ENCODE measurements at places on chromosomes 12 and 14.

- no peak for DNase-seq
Measured at GRCh38 chr14:90645842-90646443, 170.3 kb downstream of the TTC7B start.

GRCh38 chr12:55847603-55848291 lies 5.0 kb upstream of the MMP19 start:
- DNase-seq, result no peak

DNA sequence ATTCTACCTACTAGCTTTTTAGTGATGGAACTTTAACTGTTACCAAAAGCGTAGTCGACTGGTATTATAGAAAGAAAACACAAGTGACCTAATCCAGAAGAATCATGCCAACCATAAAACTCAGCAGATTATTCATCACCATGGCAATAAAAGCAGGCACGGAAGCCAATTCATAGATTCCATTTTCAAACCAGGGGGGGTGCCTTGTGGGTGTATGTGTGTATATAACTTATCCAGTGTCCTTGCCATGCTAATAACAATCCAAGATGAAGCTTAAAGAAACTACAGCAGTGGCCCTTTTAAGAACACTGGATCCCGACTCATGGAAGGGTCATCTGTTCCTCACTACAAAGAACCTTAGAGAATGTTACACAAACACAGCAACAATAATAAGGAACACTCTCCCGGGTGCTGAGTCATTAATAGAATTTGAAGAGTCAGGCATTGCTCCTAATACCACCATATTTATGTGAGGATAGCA lies 61.0 kb downstream of the EPS8 start:
- no peak for DNase-seq

DNA sequence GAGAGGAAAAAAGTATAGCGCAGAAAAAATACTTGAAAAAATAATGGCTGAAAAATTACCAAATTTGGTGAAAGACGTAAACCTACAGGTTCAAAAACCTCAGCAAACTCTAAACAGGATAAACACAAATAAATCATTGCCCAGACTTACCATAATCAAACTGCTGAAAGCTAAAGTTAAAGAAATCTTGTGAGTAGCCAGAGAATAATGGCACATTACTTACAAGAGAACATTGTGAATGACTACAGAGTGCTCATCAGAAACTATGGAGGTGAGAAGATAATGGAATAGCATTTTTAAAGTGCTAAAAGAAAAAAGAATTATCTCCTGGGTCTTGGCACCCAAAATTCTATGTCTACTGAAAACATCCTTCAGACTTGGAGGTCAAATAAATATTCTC lies 36.0 kb downstream of the ATF1 start:
- DNase-seq, result no peak

- DNase-seq, result no peak
Measured at GRCh38 chr14:22456998-22457594, 131.9 kb downstream of the DAD1 start.

DNA sequence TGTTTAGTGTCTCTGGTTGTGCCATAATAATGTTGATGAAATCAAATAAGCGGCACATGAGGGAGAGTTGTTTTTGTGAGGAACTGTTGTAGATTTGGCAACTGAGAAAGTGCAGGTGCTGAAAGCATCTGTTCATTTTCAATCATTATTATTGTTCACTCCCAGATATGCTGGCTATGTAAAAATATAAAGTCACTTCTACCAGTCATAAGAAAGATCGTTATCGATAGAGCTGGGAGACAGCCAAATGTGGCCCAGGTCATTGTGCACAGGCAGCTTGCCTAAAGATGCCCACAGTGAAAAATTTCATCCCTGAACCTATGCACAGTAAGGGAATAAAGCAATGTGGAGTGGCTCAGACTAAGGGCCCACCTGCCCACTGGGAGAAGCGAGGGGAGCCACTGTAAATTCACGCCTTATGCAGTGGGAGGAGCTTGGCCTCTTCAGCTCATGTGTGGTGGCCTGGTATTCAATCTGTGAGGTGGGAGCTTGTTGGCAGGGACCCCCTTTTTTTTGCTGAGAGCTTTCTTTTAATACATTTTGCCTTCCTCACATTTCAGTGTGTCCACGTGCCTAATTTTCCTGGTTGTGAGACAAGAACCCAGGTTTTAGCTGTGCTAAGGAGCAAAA lies 1490.8 kb upstream of the TMEM132C start:
- no peak for DNase-seq

DNA sequence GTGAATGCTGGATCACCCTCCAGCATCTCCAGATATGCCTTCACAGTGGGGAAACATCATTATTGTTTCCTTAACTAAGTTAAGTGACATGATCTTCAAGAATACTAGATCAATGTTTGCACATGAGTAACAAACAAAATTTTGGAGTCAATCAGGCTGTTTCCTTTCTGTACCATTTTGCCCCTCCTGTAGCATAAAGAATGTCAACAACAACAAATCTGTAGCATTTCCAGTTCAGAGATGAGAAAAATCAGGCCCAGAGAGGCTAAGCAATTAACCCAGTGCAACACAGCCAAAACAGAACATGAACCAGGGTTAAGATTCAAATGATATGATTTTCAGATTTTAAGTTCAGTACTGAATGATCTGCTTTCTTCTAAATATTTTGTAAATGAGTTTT lies 31.7 kb downstream of the SRRM4 start:
- DNase-seq, result no peak

DNA sequence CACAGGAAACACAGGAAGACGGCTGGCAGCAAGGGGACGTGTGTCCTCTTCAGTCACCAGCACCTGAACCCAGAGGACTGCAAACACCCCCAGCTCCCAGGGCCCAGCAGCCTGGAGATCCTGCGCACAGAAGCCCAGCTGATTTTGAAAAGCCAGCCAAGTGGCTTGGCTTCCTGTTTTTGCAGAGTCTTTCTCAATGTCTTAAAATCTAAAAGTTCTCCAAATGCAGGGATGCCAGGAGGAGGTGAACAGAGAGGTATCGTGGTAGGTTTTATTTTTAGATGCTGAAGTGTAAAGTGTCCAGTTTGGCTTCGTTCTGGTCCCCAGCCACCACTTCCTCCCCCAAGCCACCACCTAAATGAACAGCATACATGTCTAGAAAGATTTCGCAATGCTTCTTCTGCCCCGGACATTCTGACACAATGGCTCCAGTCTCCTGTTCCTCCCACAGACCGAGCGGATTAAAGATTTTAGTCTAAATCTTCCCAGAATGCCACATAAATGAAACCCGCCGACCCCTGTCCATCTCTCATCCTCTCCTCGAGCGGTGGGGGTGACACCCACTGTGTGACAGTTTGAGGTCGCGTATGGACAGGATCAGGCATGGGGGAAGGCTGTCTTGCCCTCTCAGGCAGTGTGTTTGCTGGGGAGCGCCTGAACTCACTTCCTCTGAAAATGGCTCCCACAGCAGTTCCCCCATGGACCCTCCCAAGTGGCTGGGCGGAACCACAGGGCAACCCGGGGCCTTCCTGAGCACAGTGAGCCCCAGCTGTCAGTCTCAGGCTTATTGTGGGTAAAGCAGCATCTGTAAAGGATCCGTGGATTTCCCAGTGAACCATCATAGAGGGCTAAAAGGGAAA lies 41.6 kb downstream of the ITPK1 start:
- no peak for DNase-seq

DNA sequence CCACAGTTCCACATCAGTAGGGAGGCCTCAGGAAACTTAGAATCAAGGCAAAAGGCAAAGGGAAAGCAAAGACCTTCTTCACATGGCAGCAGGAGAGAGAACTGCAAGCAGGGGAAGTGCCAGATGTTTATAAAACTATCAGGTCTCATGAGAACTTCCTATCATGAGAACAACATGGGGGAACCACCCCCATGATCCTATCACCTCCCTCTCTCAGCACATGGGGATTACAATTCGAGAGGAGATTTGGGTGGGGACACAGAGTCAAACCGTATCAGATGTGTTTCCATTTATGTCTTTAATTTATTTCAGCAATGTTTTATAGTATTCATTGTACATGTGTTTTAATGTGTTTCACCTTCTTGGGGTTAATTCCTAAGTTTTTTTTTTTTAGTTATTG lies 25.8 kb downstream of the METAP2 start:
- DNase-seq, result no peak

DNA sequence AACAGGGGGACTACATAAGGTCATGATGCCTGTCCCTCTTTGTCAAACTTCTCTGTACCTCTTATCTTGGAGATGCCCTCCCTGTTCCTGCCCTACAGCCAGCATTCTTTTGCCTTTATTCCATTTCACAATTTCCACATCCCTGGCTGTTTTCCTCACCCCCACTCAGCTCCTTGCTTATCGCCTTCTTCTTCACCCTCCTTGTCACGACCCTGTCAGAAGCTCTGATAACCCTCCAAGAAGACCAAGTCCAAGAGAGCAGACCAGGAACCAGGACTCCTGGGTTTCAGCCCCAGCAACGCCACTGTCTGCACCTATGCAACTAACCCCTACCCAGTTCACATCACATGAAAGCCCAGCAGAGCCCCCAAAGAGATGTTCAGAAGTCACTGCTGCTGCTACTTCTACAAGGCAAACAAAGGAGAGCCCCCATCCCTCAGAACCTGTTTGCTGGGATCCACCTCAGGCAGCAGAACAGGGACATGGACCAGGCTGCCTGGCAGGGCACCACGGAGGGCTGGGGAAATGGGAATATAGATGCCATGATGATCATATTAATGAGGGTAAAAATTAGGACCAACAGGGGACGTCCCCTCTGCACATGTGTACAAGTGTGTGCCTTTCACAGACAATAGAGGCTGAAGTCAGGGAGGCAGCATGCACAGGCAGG lies 92.8 kb downstream of the SINHCAF start:
- DNase-seq, result no peak
